Astrocyte (in vitro differentiated cells and primary cell): ENCODE measurements at places on chromosomes 2 and 18.

DNA sequence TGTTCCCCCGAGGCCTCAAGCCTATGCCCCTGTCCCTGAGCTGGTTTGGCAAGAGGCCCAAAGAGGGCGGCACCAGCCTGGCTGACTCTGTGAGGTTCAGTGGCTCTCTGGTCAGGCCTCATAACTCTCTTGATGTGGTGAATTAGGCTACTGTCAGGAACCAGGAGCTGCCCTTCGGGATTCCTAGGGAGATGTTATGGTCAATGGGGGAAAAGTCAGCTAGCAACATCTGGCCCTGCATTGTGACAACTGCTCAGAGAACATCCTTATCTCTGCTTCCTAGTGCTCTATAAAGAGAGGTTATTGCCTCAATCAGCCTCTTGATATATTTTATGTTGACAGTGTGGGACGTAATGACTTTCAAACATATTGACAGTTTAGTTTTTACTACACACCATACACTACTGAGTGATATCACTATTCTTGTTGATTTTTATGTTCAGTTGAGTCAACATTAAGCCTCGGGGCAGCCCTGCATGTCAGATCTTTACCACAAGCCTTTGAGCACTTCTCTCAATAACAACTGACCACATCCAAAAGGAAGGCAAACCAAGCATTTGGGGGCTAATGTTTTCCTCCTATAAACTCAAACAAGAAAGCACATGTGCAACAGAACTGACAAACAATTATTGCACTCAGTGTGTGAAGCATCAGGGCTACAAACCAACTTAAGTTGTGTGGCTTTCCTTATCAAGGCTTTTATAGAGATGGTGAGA, 448.3 kb upstream of the SLC14A2 start:
- peaks cover 40% of the 10 kb centered on the region for H3K4me1 ChIP-seq
- peak; percentile 63 for DNase-seq
- H3K27ac ChIP-seq, result peak overlapping the region; percentile 71
- no peaks in the 10 kb centered on the region for H3K27me3 ChIP-seq

- peaks cover 4% of the 10 kb centered on the region for H3K36me3 ChIP-seq
- no peaks in the 10 kb centered on the region for H3K27me3 ChIP-seq
- no peaks in the 10 kb centered on the region for H3K4me1 ChIP-seq
Observed at GRCh38 chr2:39033980-39034379, 86.9 kb downstream of the SOS1 start.

- peaks cover 15% of the 10 kb centered on the region for H3K27me3 ChIP-seq
- H3K27ac ChIP-seq, result no peak overlapping the region
- no peak overlapping the region for H3K4me3 ChIP-seq
- H3K4me1 ChIP-seq, result no peaks in the 10 kb centered on the region
- no peaks in the 10 kb centered on the region for H3K36me3 ChIP-seq
Observed at GRCh38 chr2:45622336-45623075, 11.4 kb upstream of the SRBD1 start.

DNA sequence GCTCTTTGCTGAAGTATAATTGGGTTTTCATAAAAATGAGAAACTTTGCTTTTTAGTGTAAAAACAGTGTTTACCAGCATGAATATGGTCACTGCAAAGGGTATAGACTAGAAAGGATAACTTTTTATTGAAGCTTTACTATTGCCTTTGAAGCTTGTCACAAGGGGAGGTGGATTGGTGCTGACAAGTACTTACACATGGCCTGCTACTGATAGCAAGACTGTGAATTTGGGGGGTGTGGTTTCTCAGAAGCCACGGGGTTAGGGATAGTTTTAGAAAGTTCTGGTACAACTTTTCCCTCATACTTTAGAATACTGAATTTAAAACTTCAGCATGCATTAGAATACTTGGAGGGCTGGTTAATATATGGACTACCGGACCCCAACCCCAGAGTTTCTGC, 294.1 kb downstream of the SOCS6 start:
- no peaks in the 10 kb centered on the region for H3K4me1 ChIP-seq
- DNase-seq, result no peak
- no peaks in the 10 kb centered on the region for H3K27me3 ChIP-seq
- no peaks in the 10 kb centered on the region for H3K36me3 ChIP-seq
- H3K4me3 ChIP-seq, result no peak overlapping the region

DNA sequence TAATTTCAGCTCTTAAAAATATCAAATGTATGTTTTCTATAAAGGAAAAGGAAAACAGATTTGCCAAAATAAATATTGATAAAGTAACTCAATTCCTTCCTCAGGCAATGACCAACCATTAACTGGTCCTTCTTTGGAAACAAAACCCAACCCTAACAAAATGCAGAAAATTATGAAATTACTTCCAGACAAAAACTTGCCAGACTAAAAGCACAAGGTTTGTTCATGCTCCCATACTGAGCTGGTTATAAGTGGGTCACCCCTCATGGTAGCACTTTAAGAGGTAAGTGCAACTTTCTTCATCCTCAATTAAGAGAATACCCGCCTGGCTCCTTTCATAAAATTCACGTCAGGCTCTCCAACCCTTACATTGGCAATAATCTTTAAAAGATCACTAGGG, 31.1 kb upstream of the TTC32 start:
- H3K36me3 ChIP-seq, result peaks cover 12% of the 10 kb centered on the region
- DNase-seq, result no peak
- H3K27me3 ChIP-seq, result no peaks in the 10 kb centered on the region

DNA sequence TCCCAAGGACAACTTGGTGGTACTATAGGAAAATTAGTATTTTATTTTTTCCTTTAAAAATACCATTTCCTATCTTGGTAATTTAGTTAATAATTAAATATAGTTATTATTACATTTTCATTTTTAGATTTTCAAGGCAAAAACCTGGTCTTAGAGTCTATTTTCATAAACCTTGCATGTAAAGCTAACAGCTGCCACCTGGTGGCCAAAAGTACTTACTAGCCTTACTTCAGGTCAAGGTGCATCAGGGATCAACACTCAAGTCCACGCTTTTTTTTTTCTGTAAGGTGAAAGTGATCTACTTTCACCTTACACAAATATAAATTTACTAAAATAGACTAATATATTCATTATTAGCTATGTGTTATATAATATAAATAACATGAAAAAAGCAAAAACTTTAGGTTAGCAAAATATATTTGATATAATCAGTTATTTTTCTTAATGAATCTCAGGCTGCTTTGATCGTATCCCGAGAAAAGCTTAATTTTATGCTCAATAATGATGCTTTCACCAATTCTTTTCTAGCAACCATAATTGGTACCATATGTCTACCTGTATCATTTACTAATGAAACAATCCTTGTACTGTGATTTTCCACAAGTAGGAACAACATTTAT, 62.5 kb downstream of the RELCH start:
- H3K27me3 ChIP-seq, result no peaks in the 10 kb centered on the region
- peaks cover 8% of the 10 kb centered on the region for H3K36me3 ChIP-seq
- peak; percentile 49 for DNase-seq
- no peak overlapping the region for H3K4me3 ChIP-seq

GRCh38 chr2:118374974-118375755, 286.9 kb downstream of the INSIG2 start:
- H3K36me3 ChIP-seq, result no peaks in the 10 kb centered on the region
- H3K4me1 ChIP-seq, result peaks cover 8% of the 10 kb centered on the region
- H3K27me3 ChIP-seq, result no peaks in the 10 kb centered on the region
- peak; percentile 34 for DNase-seq
- no peak overlapping the region for H3K27ac ChIP-seq

GRCh38 chr2:208139447-208139846, 6.5 kb downstream of the CRYGB start:
- H3K4me3 ChIP-seq, result no peak overlapping the region
- no peaks in the 10 kb centered on the region for H3K36me3 ChIP-seq
- H3K4me1 ChIP-seq, result no peaks in the 10 kb centered on the region
- DNase-seq, result no peak

GRCh38 chr2:151171186-151171585, 90.5 kb downstream of the RBM43 start:
- DNase-seq, result no peak
- H3K36me3 ChIP-seq, result no peaks in the 10 kb centered on the region
- no peaks in the 10 kb centered on the region for H3K4me1 ChIP-seq
- no peak overlapping the region for H3K4me3 ChIP-seq

- H3K4me3 ChIP-seq, result no peak overlapping the region
- H3K4me1 ChIP-seq, result peaks cover 9% of the 10 kb centered on the region
- peak overlapping the region; percentile 24 for H3K27ac ChIP-seq
- peaks cover 21% of the 10 kb centered on the region for H3K36me3 ChIP-seq
Observed at GRCh38 chr18:51077217-51077616, 47.2 kb downstream of the SMAD4 start.

DNA sequence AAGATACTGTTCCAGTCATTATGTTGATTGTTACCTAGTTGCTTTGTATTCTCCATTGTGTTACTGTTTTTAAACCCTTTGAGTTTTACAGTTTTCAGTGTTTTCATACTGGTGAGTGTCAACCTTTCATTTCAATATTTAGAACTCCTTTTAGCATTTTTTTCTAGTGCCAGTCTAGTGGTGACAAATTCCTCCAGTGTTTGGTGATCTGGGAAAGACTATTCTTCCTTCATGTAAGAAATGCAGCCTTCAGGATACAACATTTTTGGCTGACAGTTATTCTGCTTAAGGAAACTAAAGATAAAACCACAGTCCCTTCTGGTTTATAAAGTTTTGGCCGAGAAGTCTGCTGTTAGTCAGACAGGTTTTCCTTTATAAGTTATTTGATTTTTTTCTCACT, 143.8 kb downstream of the ETAA1 start:
- no peak overlapping the region for H3K27ac ChIP-seq
- no peaks in the 10 kb centered on the region for H3K27me3 ChIP-seq
- H3K36me3 ChIP-seq, result no peaks in the 10 kb centered on the region
- DNase-seq, result no peak
- no peaks in the 10 kb centered on the region for H3K4me1 ChIP-seq
- no peak overlapping the region for H3K4me3 ChIP-seq

DNA sequence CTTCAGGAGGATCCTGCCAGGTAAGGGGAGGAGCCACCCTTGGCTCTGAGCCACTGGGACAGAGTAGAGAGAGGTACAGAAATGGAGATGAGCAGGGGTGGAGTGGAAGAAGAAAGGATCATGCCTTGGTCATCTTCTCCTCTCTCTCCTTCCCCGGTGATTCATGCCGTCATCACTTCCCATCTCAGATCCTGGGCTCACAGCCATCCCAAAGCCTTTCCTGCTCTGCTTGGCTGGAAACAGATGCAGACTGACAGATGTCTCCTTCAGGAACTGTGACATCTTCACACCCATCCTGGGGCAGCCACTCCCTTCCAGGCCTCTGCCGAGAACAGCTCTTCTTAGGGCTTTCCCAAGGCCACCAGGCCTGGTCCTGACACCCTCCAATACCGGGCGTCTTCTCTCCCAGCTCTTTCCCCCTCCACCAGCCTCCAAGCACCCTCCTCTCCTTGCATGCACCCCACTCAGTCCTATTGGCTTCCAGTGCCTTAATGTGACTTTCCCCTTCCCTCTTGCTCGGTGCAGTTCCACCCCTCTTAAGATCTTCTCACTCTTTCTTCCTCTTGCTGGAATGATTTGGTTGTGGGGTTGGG, 58.3 kb upstream of the TNP1 start:
- H3K27me3 ChIP-seq, result no peaks in the 10 kb centered on the region
- no peak overlapping the region for H3K4me3 ChIP-seq
- peaks cover 17% of the 10 kb centered on the region for H3K4me1 ChIP-seq
- H3K36me3 ChIP-seq, result no peaks in the 10 kb centered on the region
- DNase-seq, result peak; percentile 54
- H3K27ac ChIP-seq, result no peak overlapping the region

DNA sequence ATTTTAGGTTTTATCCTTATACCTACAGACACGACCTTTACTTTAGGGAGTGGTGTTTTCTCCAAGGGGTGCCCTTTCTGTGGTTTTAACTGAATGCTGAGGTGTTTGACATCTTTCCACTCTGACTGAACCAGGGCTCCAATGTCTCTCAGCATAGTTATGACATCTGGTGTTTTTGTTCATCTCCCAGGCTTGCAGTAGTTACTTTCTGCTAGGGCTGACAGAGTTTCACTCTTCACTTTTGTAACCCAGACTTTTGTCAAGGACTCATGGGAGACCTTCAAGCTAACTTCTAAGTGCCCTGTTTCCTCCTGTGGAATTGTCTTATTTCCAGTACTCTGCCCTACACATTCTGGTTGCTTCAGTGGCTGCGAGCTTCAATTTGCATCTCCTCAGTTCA, 103.1 kb downstream of the CCDC85A start:
- H3K27ac ChIP-seq, result peak overlapping the region; percentile 67
- H3K4me3 ChIP-seq, result no peak overlapping the region
- DNase-seq, result peak; percentile 13
- no peaks in the 10 kb centered on the region for H3K27me3 ChIP-seq
- H3K36me3 ChIP-seq, result no peaks in the 10 kb centered on the region

DNA sequence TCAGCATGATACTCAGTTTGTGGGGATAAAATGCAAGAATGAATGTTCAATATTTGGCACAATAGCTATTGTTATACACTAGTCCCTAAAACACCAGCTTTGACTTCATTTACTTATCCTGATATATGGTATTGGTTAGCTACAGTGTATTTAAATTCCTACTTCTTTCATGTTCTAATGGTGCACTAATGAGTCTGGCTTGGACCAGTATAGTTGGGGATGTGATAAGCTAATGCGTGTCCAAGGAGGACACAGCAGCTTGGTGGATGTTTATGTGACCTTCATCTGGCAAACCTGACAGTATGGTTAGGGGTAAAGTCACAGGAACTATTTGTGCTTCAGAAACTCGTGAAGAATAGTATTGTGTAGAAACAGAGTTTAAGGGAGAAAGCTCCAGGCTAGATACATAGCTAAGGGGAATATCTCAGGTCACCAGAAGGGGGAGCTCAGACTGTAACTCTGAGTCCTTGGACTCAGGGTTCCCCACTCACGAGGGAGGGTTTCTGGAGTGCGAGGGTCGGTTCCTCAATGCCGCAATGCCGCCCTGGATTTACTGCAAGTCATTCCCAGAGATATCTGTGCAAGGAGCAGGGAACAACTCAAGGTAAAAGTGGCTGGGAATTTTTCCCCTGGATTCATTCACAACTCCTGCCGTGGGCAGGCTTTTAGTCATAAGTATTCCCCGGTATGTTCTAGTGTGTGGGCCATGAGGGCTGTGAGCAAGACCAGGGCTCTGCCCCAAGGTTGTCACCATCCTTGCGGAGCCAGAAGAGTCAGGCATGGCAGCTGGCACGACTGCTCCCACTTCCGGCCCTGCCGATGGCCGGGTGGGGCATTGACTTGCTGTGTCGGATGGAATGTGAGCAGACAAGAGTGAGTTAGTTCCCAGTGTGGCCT, 14.5 kb downstream of the IL1R2 start:
- no peak overlapping the region for H3K27ac ChIP-seq
- H3K4me3 ChIP-seq, result no peak overlapping the region
- no peaks in the 10 kb centered on the region for H3K36me3 ChIP-seq
- H3K4me1 ChIP-seq, result no peaks in the 10 kb centered on the region
- H3K27me3 ChIP-seq, result no peaks in the 10 kb centered on the region
- DNase-seq, result peak; percentile 18

GRCh38 chr2:96264656-96265348, 995 bp downstream of the TMEM127 start:
- H3K4me1 ChIP-seq, result peaks cover 42% of the 10 kb centered on the region
- no peaks in the 10 kb centered on the region for H3K27me3 ChIP-seq
- H3K27ac ChIP-seq, result no peak overlapping the region
- H3K36me3 ChIP-seq, result peaks cover 17% of the 10 kb centered on the region
- DNase-seq, result peak; percentile 14
- peak overlapping the region; percentile 87 for H3K4me3 ChIP-seq
